ENCODE measurements at places on chromosomes 2 and 18.

- no peak for DNase-seq
Measured at GRCh38 chr18:44181951-44182747, 498.5 kb upstream of the SETBP1 start.

DNA sequence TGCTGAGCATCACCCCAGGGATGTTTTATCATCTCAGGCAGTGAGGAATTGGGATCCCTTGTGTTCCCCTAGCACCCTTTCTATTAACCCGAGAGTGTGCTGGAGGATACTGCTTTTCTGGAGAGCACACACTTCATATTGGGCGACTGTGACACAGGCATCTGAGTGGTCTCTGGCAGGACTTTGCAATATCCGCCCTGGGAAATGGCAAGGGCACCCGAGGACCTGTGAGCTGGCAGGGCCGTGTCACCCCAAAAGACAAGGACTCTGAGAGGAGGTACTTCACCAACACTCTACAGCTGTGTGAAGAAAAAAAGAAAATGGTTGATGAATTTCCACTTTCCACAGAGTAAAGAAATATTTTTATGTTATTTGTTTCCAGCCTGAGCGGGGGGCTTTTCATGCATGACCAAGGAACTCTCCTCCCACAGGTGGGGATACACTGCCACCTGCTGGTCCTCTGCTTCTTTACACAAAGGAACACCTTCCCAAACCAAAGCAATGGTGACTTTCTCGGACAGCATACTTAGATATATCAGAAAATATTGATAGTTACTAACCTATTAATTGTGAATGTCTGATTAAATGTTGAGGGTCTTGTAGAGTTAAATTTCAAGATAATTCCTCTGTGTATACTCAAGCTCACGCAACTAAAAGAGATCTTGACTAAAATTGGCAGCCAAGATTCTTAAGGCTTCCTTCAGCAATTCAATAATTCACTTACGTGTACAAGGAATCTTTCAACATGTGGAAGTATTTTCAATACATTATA, 45.9 kb upstream of the REG3G start:
- DNase-seq = peak; percentile 55

DNA sequence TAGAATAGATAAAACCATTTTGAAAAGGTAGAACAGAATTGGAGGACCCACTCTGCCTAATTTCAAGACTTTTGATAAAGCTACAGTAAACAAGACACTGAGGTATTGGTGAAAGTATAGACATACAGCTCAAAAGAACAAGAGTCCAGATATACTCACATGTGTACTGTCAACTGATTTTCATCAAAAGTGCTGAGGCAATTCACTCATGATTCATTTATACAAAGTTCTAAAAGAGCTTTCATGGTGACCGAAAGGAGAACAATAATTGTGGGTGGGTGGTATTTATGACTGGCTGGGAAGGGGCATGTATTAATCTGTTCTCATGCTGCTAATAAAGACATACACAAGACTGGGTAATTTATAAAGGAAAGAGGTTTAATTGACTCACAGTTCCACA, 7.3 kb downstream of the MAP4K3 start:
- no peak for DNase-seq

DNA sequence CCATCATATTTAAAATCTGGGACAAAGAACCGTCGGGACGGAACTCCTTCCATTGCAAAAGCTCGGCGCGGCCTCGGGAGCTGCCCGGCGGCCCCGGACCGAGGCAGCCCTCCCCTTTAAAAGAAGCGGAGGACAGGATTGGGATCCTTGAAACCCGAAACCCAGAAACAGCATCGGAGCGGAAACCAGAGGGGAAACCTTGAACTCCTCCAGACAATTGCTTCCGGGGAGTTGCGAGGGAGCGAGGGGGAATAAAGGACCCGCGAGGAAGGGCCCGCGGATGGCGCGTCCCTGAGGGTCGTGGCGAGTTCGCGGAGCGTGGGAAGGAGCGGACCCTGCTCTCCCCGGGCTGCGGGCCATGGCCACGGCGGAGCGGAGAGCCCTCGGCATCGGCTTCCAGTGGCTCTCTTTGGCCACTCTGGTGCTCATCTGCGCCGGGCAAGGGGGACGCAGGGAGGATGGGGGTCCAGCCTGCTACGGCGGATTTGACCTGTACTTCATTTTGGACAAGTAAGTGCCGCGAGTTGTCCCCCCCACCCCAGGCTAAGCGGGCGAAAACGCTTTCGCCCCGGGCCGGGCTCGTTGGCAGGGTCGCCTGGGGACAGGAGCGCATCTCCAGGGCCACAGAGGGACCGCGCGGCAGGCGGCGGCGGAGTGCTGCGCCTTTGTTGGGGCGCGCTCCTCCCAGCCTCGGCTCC, at the start of gene ANTXR1:
ANTXR1 (plus strand) TSS at position 38 of the 698 bp plus-strand sequence; CDS start at position 359, 321 bp downstream.
- DNase-seq = peak; percentile 63

DNA sequence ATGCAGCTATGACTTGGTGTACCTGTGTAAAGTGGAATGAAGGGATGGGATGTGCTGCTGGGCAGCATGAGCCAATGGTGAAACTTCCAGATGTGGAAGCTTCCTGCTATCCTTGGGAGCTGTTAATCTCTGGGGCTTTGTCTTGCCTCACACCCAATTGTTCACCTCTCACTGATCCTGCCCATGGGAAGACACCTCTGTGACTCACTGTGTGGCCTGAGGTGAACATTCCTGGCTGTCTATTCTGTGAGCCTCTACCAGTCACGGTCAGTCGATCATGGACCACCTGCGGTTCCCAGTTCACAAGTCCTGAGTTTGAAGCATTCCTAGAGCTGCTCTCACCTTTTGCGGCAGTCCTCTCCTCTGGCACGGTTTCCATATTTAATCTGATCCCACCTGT, 12.1 kb downstream of the NEURL3 start:
- DNase-seq = no peak

GRCh38 chr2:199738727-199739412, 112.1 kb downstream of the FTCDNL1 start:
- DNase-seq = no peak

DNA sequence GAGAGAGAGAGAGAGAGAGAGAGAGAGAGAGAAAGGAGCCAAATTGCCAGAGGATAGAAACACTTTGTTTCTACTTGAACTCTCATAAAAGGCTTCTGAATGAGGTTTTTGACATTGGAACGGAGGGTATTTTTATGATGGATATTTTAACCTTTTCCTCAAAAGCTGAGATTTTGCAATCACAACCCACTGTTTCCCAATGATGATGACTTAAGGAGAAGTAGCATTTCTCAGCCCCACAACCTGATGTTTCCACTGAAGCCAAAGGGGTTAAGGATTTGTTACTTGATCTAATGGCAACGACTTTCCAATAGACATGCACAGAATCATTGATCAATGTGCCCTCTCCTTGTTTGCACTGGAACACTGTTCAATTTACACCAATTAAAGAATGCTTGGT, 67.1 kb upstream of the POU3F3 start:
- DNase-seq = no peak

DNA sequence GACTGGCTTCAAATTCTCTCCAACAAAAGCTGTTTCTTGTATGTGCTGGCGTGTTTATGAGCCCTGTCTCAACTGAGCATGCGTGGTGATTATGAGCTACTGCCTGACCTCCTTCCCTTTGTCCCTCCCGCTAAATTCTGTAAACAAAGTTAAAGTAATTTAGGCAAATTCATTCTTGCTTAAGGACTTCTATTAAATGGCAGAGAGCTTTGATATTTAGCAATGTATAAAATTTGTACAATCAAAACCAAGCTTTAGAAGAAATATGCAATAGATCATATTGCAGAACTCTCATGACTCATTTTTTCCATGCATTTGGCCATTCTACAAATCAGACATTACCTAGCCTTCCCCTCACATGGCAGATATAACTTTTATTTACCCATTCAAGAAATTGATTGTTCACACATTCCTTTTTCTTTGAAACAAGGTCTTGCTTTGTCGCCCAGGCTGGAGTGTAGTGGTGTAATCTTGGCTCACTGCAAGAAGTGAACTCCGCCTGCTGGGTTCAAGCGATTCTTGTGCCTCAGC, 18.2 kb downstream of the IGFBP2 start:
- DNase-seq = no peak

DNA sequence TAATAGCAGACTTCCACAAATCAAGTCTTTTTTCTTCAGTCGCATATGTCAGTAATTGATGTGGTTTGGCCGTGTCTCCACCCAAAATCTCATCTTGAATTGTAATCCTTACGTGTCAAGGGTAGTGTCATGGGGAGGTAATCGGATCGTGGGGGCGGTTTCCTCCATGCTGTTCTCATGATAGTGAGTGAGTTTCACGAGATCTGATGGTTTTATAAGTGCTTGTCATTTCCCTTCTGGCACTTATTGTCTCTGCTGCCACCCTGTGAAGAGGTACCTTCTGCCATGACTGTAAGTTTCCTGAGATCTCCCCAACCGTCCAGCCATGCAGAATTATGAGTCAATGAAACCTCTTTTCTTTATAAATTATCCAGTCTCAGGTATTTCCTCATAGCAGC, 478.8 kb downstream of the PTPRM start:
- no peak for DNase-seq

DNA sequence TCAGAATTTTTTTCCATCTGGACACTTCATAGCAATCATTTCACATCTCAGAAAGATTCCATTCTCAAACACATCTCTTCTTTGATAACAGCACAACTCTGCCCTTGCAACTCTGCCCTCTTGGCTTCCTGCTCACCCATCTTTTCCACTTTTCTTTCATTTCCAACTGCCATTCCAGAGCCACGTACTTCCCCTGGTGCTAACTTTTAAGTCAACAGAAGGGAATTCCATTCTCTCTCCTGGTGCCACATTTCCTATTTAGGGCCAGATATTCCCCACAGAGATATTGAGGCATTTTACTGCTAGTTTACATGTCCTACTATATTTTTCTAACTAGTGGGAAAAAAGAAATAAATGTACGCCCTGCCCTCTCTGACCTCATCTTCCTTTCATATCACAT, 590.2 kb downstream of the ARHGAP15 start:
- no peak for DNase-seq

- no peak for DNase-seq
Measured at GRCh38 chr2:60441800-60442199, 111.7 kb downstream of the BCL11A start.

- no peak for DNase-seq
Measured at GRCh38 chr2:224413381-224413780, 11.5 kb upstream of the FAM124B start.

- DNase-seq = no peak
Measured at GRCh38 chr2:98829581-98830270, 98.8 kb upstream of the MGAT4A start.

DNA sequence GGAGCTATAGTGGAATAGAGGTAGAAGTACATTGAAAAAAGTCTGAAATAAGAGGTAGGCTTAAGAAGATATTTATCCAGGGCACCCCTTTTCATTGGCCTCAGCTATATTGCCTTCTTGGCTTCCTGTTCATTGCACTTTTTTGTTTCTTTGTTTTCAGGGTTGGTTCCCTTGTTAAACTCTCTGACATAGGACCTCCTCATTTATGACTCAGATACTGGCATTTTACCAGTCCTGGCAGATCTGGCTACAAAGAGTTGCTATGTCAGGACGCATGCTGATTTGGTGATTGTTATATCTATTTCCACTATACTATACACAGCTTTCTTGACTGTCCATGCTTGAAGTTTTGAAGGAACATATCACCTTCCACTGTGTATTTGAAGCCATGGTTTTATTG, 60.0 kb downstream of the GCA start:
- no peak for DNase-seq

DNA sequence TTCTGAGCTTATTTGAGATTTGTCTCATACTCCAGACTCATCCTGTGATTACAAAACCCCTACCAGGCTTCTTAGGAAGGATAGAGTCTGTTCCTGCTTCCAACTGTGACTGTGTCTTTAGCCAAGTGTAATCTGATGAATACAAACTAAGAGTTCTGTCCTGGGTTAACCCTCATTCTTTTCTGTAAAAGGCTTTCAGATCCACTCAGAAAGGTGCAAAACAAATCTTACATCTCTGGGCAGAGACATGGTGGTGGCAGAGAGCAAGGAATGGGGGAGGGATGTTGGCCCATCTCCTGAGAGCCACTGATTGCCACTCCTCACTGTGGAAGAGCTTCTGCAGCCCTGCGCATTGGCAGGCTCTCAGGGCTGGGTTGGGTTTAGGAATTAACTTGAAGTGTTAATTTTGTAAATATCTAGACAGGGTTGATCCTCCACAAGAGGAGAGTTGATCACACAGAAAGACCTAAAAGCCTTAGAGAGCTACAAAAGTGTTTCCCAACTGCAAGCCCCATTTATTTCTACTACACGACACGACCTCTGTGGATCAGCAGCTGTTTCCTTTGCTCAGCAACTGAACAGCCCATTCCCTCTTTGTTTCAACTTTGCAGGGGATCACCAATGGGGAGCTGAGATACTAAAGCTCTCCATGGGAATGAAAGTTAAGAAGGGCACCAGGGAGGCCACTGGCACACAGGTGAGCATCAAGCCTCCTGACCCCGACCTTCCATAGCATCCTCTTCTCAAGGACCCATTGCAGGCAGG, 23.7 kb upstream of the SPTBN1 start:
- peak; percentile 41 for DNase-seq

DNA sequence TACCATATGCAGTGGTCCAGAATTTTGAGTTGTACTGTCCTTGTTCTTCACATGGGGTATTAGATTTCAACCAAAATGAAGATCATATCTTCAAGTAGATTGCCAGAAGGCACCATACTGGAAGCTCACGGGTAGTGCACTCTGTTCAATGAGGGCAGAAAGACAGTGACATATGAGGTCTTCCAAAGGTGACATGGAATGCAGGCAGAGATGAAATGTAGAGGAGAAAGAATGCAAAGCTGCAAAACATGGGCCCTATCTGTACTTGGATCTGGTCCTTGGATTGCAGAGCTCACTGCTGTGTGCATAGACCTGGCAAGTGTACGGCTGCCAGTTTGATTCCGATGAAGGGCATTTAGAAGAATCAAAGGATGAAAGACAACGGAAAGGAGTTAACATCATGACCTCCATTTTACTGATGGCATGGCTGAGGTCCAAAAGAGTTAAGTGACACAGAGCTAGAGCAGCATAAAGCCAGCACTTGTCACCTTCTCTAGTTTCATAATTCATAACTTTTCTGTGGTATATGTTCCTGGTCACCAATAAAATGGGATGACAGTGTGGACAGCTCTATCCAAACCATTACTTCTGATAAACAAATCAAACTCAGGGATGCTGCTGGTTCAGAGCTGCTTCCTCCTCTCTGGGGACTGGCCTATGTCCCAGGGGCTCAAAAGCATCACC, 64.7 kb downstream of the BCL2 start:
- no peak for DNase-seq

DNA sequence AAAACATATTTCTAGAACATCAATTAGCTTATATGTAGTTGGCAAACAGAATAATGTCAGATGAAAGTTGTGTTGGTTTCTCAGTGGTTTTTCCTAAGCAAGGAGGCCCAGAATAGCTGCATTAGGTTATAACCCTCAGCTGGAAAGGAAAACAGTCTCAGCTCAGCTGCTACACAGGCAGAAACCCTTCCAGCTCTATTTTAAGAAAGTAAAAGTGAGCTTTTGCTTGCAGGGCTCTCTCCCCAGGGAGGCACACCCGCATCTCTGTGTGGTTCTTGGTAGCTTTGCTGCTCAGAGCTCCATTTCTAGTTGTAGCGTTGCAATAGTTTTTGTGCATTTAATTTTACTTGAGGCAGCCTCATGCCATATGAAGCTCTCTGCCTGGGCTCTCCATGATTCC, 54.6 kb downstream of the PIKFYVE start:
- DNase-seq = peak; percentile 7

- no peak for DNase-seq
Measured at GRCh38 chr18:48164701-48165100, 234.2 kb upstream of the SMAD2 start.

- peak; percentile 21 for DNase-seq
Measured at GRCh38 chr2:101725515-101726192, 28.1 kb downstream of the MAP4K4 start.

GRCh38 chr2:43329637-43330036, 103.2 kb upstream of the ZFP36L2 start:
- no peak for DNase-seq

GRCh38 chr18:8506251-8507049, 102.8 kb upstream of the RAB12 start:
- no peak for DNase-seq
